ENCODE measurements at places on chromosomes 1 and 21.

DNA sequence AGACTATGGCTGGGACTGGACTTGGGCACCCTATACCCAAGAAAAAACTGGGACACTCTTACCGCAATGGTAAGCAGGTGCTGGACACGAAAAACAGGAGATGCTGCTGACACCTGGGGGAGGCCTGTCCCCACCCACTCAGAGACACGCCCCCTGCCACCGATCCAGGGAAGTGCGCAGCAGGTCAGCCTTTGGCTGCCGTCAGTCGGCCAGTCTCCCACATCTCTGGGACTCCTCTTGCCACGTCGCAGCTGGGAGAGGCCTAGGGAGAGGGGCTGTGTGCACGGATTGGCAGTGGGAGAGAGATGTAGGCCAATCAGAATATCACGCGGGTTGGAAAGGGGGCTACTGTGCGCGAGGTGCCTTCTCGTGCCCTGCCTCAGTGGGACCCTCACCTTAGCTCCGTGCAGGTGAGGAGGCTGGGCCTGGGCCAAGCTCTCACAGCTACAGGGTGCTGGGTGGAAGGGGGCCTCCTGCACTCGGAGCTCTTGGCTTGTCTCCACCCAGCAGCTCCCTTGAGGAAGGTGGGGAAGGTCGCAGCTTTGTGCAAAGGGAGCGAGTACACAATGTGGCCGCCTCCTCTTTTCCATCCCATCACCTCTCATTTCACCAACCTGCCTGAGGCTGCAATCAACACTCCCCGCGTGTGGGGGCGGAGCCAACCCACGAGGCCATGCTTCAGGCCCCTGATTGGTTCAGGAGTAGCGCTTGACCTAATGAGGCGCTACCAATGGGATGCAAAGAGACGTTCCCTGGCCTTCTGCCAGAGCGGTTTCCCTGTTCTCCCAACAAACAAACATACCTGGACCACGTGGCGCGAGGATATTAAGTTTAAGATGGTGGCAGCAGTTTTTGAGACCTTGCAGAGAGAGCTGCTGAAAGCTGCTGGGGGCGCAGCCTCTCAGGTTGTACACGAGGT is 25.7 kb upstream of the LDLRAP1 start:
- no peak for DNase-seq

GRCh38 chr1:31497601-31498000 is 78.7 kb upstream of the TINAGL1 start:
- no peak for DNase-seq

DNA sequence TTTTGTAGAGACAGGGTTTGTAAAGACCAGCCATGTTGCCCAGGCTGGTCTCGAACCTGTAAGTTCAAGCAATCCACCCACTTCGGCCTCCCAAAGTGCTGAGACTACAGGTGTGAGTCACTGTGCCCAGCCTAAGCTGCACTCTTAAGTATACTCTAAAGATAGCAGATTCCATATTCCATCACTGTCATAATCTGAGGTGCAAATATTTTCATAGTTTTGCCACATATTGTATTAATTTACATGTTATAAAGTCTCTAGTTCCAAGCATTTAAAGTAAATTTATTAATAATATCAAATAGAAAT is 121.3 kb downstream of the HFM1 start:
- no peak for DNase-seq

DNA sequence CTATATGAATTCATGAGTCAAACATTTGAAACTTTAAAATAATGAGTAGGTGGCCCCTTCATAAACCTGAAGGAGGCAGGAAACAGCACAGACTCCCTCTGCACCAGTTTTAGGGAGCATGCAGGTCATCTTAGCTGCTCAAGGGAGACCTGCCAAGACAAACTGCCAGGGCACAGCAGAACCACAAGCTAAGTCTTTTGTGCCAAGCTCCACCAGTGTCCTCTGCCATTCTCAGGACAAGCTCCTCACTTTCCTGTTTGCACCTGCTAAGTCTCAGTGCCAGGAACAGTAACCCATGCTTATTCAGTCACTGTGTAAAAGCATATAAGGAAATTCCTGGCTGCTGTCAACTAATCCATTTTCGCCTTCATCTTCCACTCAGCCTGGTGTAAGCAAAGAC is 368.9 kb downstream of the SEC16B start:
- DNase-seq, result no peak

- no peak for DNase-seq
These were observed 66.6 kb downstream of the NAV1 start for GRCh38 chr1:201605385-201606010.

- DNase-seq, result no peak
These were observed 104.5 kb downstream of the NGF start for GRCh38 chr1:115233598-115233997.

DNA sequence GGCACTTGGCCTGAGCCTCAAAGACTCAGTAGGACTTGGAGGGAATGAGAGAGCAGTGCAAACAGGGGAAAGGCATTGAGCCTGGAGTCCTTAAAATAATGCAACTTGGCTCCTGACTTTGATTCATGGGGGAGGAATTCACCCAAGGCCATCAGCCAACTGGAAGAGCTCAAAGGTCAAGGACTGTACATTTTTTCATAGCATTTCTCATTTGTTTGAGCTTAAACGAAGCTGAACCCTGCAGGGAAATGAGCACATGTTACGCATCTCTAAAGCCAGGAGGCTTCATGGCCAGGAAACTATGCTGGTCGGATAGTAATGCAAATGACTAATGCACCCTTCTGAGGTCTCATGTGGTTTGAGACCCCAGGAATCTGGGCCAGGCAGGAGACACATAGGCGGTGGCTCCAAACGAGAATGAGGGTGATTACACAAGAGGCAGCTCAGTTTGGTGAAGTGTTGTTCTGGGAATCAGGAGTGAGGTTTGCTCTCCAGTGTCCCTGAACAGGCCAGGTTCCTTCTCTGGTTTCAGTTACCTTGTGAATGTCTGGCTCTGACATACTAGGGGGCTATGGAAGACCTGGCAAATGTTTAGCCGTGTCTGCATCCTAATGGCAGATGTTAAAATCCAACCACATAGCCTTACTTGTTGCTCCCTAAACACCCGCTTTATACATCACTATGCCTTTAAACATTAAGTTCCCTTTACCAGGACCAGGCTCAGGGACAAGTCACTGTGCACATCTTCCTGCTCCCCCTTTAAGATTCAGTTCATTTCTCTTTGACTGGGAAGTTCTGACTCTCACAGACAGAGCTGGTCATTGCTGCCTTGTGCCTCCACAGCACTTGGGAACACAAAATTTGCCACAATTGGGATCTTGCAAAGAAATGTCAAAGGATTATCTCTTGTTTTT is 503.9 kb upstream of the USP24 start:
- no peak for DNase-seq

DNA sequence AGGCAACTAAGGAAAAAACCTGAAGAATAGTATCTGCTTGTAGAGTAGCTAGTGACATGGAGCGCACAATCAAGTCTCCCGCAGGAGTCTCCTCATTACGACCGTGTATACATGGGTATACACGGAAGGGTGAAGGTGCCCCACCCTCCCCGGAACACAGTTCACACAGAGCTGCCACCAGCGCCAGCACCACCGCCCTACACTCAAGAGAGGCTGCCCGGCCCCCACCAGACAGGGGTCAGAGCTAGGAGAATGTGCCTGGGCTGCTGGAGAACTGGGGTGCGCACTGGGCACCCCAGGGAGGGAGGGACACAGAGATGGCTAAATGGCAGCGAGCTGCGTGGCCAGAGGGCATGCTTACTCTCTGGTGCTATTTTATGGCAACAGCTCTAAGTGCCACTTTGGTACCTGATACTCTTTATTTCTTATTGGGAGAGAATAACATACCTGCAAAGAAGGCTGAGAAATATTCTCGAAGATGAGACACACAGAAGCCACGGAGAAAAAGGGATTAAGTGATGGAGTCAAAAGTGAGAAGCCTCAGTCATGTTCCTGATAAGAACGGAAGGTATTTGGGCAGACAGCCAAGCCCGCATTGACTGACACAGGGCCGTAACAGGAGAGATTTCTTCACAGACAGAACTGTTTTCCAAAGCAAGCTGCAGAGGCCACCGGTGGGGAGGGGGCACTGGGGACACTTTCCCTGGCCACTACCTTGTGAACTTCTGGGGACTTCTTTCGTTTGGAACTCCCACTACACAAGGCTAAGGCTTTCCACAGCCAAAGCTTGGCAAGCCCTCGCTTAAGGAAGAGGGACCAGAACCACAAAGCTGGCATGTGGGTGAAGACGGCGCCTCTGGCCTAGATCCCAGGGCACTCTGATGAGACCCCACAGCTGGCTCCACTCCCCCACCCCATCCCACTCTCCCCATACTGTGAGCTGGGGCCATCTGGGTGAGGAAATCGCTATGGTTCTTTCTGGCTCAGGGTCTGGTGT is 108.0 kb downstream of the PGBD5 start:
- DNase-seq, result no peak

GRCh38 chr1:59193443-59194093 is 103.3 kb upstream of the FGGY start:
- DNase-seq, result no peak

- DNase-seq, result no peak
These were observed 14.6 kb downstream of the PFKFB2 start for GRCh38 chr1:207067665-207068064.

- no peak for DNase-seq
These were observed 46.7 kb upstream of the OSBPL9 start for GRCh38 chr1:51570063-51570710.

GRCh38 chr1:183989078-183989577 is 48.4 kb downstream of the COLGALT2 start:
- no peak for DNase-seq

All from activated T-cell treated with anti-CD3 and anti-CD28 coated beads, Interleukin-2, amount 50 U/mL, for 1 hour (primary cell).